ENCODE measurements at places on chromosomes 7 and 10.

DNA sequence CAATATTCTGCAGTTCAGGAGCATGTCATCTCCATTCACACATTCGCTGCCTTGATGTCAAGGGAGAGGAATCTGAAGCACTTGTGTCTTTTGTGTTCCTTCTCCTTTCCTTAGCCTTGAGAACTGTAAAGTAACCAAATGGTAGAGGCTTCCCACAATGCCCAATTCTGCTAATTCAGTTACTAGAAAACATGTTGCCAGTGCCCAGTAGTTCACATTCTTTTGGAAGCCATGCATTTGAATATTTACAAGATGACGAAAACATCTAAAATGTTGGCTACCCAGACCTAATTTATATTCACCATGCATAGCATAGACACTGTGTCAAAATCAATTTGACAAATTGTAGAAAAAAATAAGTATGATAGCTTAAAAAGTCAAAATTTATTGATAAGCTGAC, 852.7 kb upstream of the PHF14 start:
- no peak for DNase-seq

- no peak for DNase-seq
Measured at GRCh38 chr7:149715476-149715875, 57.9 kb downstream of the ZNF467 start.

GRCh38 chr10:92688573-92688926, 1.2 kb upstream of the HHEX start:
- DNase-seq: no peak

DNA sequence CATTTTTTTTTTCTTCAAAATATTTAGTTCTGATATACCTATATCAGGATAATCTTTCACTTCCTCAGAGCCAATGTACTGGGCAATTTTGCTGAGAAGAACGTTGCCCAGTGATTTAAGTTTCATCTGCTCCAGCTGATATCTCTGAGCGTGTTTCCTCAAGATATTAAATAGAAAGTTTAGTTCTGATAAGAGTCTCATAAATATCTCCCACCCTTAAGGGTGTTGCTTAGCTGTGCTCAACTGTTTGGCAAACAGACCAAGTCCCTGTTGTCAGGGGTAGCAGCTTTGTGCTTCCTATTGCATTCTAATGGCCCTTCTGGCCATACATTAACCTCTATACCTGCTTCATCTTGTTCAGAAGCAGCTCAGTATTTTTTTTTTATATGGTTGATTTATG, 84.7 kb upstream of the GPR141 start:
- DNase-seq: no peak

GRCh38 chr7:15679306-15679705, 7.2 kb downstream of the MEOX2 start:
- no peak for DNase-seq

- DNase-seq: no peak
Measured at GRCh38 chr7:114026486-114027089, 107.8 kb upstream of the PPP1R3A start.

Data from stimulated activated CD8-positive, alpha-beta memory T cell treated with anti-CD3 and anti-CD28 coated beads, Interleukin-12 subunit alpha, Interleukin-12 subunit beta, amount 100 ng/mL, for 1 hour (primary cell).